MCF 10A (cell line): ENCODE measurements at places on chromosomes 5 and 9. TPM values are rescaled to one million over a fixed set of nuclear protein-coding genes. Genes with fewer than 3 reads are reported as not detected.

Gene BSPRY
- 0.17 and 0.21 TPM in 2 replicates for total RNA-seq

DNA sequence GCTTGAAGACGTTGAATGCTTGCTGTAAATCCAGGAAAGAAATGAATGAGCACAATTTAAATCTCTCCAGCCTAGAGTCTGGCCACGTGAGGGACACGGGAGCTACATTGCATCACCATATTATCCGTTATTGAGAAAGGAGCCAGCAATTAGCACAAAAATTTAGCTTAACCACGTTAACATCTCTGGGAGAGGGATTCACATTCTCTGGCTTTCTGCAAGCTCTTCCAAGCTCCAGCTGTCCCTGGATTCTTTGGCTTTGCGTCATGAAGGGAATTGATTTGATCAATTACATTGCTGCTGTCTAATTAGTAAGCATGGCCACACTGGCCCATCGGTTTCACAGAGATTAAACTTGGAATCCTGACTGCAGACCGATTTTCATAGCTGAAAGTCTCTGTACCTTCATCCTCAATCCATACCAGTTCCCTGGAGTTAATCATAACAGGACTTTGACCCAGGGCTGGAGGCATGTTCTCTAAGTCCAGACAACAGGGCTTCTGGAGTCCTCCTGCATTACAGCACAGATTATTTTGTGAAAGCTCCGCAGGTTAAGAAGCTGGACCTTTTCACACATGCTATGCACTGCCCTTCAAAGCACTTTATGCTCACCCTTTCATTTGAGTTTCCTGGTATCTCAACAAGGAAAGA is 31.6 kb downstream of the ADRA1B start:
- peak; percentile 33 for DNase-seq

DNA sequence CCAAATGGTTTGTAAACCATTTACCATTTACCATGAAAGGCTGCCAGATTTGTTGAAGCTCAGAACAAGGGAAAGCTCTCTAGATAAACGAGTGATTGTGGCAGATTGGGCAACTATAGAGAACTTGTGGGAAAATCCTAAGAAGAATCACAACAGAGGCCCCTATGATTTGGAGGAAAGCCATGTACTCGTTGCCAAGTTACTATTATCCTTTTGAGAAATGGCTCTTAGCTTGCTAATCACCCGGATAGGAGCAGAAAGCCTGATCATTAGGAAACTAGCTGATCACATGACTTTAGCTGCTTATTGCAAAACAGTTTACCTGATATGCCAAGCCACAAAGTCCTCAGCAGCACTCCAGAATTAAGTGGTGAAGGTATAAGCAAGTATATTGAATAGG is 23.5 kb upstream of the ATG10 start:
- peak; percentile 65 for DNase-seq

Gene SPAAR
- total RNA-seq: 0.27 and 0.72 TPM in 2 replicates

DNA sequence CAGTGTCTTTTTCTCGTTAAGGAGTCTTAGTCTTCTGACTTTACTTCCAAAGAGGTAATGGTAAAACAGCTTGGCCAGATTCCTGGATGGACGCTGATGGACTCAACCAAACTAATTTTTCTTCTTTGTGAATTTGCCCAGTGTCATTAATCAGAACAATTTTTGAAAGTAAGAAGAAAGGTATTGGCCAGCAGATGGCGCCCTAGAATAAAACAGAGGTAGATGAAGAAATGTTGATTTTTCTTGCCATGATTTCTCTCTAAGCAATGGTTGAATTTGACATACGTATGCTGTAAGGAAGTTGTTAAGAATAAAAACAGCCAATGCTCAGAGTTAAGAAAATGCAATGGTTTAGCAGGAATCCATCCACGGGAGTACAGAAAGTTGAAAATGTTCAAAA is 500.0 kb downstream of the DIRAS2 start:
- DNase-seq: peak; percentile 59

GRCh38 chr5:85921590-85921989 is 696.2 kb upstream of the COX7C start:
- DNase-seq: no peak

DNA sequence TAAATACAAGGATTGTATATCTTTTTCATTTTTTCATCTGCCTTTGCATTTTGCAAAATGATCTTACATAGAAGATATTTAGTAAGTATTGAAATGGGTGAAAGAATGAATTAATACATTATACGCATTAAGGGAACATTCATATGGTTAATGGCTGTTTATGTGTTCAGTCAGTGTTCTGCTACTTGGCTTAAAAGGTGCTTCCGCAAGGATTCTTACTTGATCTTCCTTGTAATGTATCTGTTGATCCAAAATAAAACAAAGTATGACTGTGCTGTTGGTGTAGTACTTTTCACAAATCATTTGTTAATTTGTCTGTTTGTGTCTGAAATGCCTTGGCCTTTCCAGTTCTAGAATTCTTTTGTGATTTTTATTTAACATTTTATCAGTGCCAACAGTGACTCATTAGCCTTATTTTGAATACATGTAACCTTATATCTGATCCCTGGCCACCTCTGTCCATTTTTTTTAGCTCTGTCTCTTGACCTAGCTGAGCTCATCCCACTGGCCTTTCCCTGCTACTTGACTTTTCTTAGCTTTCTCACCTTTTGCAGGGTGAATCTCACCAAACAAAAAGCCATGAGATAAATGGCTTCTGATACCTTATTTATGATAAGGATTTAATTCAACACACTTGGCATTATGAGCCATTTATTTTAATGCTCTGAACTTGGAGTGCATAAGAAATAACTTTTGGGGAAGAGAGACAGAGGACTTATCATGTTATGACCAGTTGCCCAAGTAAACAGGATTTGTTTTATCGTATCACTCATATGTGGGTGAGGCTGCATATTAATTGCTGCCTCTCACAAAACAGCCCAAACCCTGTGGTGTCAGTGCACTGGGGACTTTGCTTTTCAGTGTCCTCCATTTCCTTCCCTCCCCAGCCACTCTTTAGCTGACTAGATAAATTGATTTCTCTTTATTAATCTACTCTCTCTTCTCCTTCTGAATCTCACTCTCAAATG is 340.3 kb downstream of the KDM4C start:
- DNase-seq: peak; percentile 13

- DNase-seq: no peak
These were observed 15.8 kb upstream of the SLC35D2 start for GRCh38 chr9:96399325-96399633.

GRCh38 chr5:43362725-43363435 is 49.3 kb downstream of the CCL28 start:
- peak; percentile 42 for DNase-seq

- DNase-seq: no peak
These were observed 153.0 kb upstream of the FTMT start for GRCh38 chr5:121698690-121699089.
